HS-27A (cell line): ENCODE measurements at places on chromosomes 3 and 15.

GRCh38 chr3:104763007-104763406 is 603.7 kb upstream of the ALCAM start:
- peak; percentile 53 for DNase-seq

GRCh38 chr15:22259881-22260421 is 179.6 kb downstream of the OR4M2 start:
- DNase-seq = no peak

DNA sequence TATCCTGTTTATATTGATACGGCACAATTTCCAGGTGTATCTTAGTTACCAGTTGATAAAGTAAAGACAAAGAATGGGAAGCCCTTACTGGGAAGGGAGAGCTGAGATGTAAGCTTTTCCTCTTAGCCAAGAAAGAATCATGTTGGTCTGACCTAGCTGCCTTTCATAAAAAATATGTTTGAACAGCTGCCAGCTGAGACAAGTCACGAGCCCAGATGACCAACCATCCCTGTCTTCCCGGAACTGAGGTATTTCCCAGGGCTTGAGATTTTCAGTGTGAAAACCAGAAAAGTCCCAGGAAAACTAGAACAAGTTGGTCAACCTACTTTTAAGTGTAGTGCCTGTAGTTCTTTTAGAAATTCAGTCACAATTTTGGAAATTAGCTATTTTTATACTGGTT is 3.6 kb upstream of the MYH15 start:
- DNase-seq = no peak

DNA sequence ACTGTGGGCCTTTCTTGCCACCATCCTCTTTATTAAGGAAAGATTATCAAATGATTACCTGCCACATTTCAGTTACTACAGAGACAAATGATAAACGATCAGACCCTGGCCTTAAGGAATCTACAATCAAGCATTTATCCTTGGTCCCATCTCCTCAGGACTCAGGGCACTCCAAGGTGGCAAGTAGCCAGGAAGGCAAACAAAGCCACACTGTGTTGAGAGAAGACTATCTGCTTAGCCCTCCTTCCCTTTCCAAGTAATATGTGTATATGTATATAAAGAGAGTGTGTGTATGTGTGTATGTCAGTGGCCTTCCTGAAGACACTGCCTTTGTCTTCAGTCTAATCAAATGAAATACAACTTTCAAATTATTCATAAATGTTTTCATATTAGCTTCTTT is 490.1 kb upstream of the ATP11B start:
- DNase-seq = no peak

DNA sequence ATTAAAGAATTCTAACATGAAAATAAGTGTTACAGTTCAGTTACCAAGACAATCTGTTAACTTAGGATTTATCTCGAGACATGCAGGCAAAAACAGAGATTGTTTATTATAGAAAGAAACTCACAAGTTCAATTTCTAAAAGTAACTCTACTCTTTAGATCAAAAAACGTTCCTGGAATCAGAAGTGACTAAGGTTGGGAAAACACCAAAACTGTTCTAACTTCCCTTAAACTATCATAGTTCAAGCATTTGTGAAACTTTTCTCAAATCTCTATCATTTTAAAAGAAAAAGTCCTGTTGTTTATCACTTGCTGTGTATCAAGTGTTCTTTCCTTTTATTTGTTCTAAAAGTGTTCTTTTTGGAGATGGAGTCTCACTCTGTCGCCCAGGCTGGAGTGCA is 8.7 kb downstream of the WDR82 start:
- DNase-seq = no peak

- no peak for DNase-seq
These were observed 748 bp downstream of the MRPS25 start for GRCh38 chr3:15064299-15064834.

DNA sequence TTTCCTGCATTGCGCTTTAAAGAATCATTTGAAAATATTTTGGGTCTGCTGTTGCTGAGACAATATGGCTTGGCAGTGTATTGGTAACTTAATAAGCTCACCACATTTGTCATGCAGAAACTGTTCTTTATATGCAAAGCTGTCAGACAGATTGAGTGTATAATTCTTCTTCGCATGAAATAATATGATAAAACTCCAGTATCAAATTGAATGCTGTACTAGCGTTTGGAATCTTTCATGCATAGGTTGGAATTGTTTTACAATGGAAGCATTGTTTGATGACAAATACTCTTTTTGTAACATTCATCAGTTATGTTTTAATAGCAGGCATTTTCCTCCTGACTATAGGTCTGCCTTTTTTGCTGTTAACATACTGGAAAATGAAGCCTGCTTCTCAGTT is 53.8 kb downstream of the RBMS3 start:
- no peak for DNase-seq

GRCh38 chr3:64141476-64141875 is 83.8 kb downstream of the PRICKLE2 start:
- DNase-seq = no peak

DNA sequence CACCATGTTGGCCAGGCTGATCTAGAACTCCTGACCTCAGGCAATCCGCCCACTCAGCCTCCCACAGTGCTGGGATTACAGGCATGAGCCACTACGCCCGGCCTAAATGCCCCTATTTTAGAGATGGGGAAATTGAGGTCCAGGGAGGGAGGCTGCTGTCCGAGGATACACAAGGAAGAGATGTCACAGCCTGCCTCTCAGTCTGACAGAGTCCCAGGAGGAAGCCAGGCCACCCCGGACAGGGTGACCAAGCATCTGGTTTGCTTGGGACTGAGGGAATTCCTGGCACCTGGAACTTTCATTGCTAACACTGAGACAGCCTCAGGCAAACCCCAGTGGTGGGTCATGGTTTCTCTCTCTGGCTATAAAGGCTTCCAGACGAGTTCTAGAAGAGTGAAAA is 30.6 kb upstream of the ADAMTS7 start:
- no peak for DNase-seq

DNA sequence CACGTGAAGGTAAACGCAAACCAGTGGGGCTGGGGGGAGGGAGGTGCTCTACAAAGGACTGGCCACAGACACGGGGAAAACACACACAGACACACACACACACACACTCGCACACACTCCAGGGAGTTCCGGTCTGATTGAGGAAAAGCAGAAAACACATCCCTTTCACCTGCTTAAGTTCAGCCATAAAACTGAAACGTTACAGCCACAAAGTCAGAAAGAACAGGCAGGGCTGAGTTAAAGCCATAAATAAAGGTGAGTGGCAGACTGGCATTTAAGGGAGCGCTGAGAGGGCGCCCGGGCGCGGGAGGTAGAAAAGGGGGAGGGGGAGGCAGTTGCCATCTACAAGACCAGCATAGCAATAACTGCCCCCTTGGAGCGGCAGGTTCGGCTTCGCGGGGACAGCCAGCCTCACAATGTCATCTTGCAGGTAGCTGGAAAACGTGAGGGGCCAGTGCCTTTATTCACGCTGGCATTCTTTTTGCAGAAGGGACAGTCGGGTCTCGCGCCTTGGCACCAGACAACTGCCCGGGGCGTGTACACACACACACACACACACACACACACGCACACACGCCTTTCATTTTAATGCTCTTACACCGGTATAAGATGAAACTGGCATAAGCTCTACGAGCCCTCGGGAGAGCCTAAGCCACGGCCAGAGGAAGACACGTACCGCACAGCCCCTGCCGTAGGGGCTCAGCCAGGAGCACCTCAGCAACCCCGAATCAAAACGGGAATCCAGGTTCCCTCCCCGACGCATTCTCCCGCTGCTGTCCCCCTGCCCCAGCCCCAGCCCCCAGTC is 866 bp downstream of the TNIK start:
- no peak for DNase-seq

DNA sequence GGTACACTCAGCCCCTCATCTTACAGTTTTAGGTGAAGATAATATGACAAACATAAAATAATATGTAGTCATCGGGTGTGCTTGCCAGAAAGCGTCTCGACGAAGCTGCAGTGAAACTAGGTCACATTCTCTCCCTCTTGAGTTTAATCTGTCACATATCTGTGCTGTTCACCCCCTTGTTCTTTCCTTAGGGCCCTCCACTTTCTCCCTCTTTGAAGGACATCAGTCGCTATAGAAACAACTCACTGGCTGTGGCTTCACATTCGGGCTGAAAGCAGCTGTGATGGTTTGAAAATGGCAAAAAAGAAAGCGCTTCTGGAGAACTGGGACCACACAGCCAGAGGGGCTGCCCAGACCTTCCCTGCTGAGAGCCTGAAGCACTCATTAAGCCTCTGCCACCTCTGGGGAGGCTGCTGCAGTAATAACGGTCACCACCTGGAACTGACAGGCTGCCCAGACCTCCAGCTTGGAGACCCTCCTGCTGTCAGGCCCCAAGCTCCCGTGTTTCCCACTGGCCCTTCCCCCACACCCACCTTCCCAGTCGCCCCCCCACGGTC is 50.3 kb downstream of the ABTB1 start:
- DNase-seq = no peak

- DNase-seq = no peak
These were observed 153.6 kb upstream of the ZNF717 start for GRCh38 chr3:75938921-75939320.

DNA sequence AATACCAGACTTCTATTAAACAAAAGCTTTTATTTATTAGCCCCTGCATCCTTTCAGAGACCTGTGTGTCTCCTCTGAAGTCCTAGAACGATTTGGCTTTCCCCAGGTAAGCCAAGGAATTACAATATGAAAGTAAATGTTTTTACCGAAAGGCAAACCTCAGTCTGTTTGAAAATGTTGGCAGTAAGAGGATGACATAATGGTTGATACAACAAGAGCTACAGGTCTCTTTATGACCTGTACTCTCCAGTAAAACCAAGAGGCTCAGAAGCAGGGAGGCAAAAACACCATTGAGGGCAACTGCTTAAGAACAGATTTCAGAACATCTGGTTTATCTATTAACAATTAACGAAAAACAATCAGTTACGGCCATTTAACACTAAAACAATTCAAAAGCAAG is 107.8 kb downstream of the ADAM10 start:
- no peak for DNase-seq

GRCh38 chr3:51024121-51024520 is 349.4 kb downstream of the DOCK3 start:
- DNase-seq = no peak

GRCh38 chr3:158458464-158458863 is 112.5 kb upstream of the MLF1 start:
- DNase-seq = no peak

GRCh38 chr15:95296643-95297042 is 1033.9 kb upstream of the NR2F2 start:
- DNase-seq = no peak

DNA sequence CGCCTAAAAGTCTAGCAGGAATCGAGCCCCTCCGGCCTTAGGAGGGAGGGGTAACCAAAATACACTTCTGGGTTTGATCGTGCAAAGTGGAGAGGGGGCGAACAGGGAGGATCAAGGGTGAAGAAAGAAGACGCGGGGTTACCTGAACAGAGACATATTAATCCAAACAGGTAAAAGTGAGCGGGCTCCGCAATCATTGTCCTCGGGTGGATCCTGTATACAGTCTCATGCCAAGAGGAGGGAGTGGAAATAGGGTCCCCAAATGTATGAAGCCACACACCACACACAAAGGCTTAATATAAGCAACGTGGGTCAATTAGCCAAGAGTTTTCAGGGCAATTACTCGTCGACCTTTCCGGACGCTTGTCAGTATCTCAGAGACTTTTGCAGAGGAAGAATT is 749.5 kb downstream of the ROBO1 start:
- no peak for DNase-seq

DNA sequence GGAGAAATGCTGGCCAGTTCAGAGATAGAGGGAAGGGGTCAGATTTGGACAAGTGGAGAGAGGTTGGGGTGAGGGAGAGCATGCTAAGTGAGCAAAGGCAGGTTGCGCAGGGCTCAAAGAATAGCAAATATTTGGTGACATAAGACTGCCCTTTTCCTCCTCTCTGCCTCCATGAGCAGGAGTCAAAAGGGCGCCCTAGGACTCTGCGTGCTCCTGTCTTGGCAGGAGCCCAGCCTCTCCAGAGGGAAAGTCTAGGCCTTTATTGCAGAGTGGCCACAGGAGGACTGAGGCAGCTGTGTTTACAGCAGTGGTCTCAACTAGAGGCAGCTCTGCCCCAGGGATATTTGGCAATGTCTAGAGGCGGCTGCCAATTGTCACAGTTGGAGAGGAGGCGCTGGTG is 165.6 kb downstream of the FAM43A start:
- no peak for DNase-seq

DNA sequence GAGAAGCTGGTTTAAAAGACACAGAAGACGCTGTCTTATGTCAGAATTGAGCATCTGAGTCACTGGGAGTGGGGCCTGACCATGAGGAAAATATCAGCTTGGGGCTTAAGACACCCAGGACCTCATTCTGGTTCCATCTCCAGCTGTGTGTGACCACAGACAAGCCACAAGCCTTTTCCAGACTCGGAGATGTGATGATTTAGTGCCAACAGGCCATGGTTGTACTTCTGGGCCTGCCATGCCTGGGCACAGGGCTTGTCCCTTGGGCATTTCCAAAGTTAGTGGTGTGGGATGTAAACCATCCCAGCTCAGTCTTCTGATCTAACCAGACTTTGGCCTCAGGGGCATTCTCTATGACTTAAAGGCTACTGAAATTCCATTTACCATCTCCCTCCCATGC is 269.8 kb downstream of the RYR3 start:
- no peak for DNase-seq

- peak; percentile 83 for DNase-seq
These were observed 34.1 kb upstream of the ATG7 start for GRCh38 chr3:11238060-11238459.

DNA sequence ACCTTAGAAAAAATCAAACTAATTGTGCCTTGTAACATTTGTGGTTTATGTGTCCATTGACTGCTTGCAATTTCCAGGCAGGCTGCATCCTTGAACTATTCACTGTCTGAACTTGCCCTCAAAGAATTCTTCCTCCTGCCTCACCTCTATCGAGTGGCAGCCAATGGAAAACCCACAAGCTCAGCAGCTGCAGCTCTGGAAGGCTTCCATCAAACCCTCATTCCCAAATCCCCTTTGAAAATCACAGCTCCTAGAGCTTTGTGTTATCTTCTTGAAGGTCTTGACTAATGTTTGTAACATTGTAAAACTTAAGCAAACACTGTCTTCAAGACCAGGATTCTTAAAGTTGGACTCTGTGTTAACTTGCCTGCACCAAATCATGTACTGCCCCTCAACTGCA is 81.1 kb downstream of the FILIP1L start:
- no peak for DNase-seq

- no peak for DNase-seq
These were observed 116.7 kb upstream of the PROK2 start for GRCh38 chr3:71901645-71902044.
